ENCODE measurements at places on chromosomes 16 and 17. TPM values are rescaled to one million over a fixed set of nuclear protein-coding genes. Genes with fewer than 3 reads are reported as not detected.

The TERB1 gene
- total RNA-seq, result not detected

The FNDC8 gene
- total RNA-seq, result not detected

DNA sequence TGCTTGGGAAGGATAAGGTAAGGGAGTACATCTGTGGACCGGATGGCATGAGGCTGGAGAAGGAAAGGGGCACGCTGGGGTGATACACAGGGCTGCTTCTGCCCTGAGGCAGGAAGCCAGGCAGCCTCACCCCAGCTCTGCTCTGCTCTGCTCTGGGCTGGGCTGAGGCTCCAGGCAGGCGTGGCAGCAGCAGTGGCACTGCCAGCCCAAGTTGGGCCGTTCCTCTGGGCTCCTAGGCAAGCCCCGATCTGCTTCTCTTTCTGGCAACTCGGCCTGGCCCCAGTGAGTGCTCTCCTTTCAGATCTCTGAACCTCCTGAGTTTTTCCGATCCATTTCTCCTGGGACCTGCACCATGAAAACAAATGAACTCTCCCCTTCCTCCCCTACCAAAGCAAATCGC, 44.9 kb downstream of the VAC14 start:
- peaks cover 11% of the 10 kb centered on the region for H3K36me3 ChIP-seq
- H3K27ac ChIP-seq, result no peak overlapping the region
- no peak overlapping the region for H3K4me3 ChIP-seq
- H3K4me1 ChIP-seq, result peaks cover 2% of the 10 kb centered on the region
- DNase-seq, result no peak

- no peaks in the 10 kb centered on the region for H3K27me3 ChIP-seq
- DNase-seq, result no peak
- no peak overlapping the region for H3K4me3 ChIP-seq
Measured at GRCh38 chr17:50661795-50662391, 27.2 kb downstream of the ABCC3 start.

- no peak for DNase-seq
- no peak overlapping the region for H3K4me3 ChIP-seq
- H3K27ac ChIP-seq, result no peak overlapping the region
- no peaks in the 10 kb centered on the region for H3K36me3 ChIP-seq
Measured at GRCh38 chr17:6109536-6109935, 39.4 kb downstream of the WSCD1 start.

GRCh38 chr16:20899477-20900298, 470 bp downstream of the DCUN1D3 start:
- peak overlapping the region; percentile 91 for H3K27ac ChIP-seq
- peaks cover 59% of the 10 kb centered on the region for H3K4me1 ChIP-seq
- DNase-seq, result no peak
- H3K36me3 ChIP-seq, result peaks cover 35% of the 10 kb centered on the region
- no peaks in the 10 kb centered on the region for H3K27me3 ChIP-seq

- peaks cover 40% of the 10 kb centered on the region for H3K36me3 ChIP-seq
- no peak overlapping the region for H3K4me3 ChIP-seq
- no peak for DNase-seq
- H3K27me3 ChIP-seq, result no peaks in the 10 kb centered on the region
- H3K27ac ChIP-seq, result no peak overlapping the region
Measured at GRCh38 chr17:18910881-18911280, 41.1 kb upstream of the SLC5A10 start.

The SLFN13 gene
- 22.1 TPM for total RNA-seq

DNA sequence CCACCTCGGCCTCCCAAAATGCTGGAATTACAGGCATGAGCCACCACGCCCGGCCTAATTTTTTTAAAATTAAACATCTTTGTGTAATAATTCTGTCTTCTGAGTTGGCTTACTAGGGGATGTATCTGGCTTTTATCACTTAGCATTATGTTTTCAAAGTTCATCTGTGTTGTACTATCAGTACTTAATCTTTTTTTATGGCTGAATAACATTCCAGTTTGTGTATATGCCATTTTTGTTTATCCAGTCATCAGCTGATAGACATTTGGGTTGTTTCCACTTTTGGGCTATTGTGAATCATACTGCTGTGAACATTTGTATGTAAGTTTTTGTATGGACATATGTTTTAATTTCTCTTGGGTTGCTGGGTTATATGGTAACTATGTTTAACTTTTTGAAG, 69.0 kb downstream of the CHD9 start:
- peaks cover 2% of the 10 kb centered on the region for H3K4me1 ChIP-seq
- no peak for DNase-seq
- H3K36me3 ChIP-seq, result peaks cover 6% of the 10 kb centered on the region
- H3K4me3 ChIP-seq, result no peak overlapping the region
- H3K27ac ChIP-seq, result no peak overlapping the region

GRCh38 chr16:346587-346986, 5.9 kb downstream of the AXIN1 start:
- no peak overlapping the region for H3K27ac ChIP-seq
- H3K36me3 ChIP-seq, result peaks cover 26% of the 10 kb centered on the region
- DNase-seq, result no peak
- peaks cover 66% of the 10 kb centered on the region for H3K4me1 ChIP-seq
- no peaks in the 10 kb centered on the region for H3K27me3 ChIP-seq

The COX10 gene
- 29.6 TPM for total RNA-seq

DNA sequence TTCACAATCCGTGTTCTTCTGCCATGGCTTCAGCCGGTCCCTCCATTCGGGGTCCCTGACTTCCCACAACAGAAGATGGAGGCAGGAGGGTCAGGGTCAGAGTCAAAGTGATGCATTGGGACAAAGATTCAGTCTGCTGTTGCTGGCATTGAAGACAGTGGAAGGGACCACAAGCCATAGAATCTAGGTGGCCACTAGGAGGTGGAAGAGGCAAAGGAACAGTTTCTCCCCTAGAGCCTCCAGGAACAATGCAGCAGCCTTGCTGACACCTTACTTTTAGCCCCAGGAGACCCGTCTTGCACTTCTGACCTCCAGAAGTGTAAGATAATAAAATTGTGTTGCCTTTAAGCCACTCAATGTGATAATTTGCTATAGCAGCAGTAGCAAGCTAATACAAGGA, 55.9 kb downstream of the MFSD11 start:
- DNase-seq, result no peak
- peaks cover 13% of the 10 kb centered on the region for H3K4me1 ChIP-seq
- H3K27me3 ChIP-seq, result no peaks in the 10 kb centered on the region
- H3K27ac ChIP-seq, result no peak overlapping the region
- peaks cover 5% of the 10 kb centered on the region for H3K36me3 ChIP-seq
- H3K4me3 ChIP-seq, result no peak overlapping the region

DNA sequence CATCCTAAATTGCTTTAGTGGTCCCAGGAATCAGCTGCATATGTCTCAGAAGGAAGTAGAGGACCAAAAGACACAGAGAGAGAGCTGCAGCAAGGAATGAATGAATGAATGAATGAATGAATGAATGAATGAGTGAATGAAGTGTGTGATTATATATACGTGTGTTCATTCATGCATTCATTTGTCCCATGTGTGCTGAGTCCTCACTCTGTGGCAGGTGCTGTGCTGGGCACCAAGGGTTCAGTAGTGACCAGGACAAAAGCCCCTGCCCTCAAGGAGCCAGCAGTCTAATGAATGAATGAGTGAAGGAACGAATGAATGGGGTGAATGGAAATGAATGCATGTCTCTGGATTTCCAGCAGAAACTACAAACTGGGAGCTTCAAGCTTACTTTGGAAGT, 9.4 kb downstream of the CNGB1 start:
- H3K27ac ChIP-seq, result no peak overlapping the region
- H3K4me3 ChIP-seq, result no peak overlapping the region
- no peaks in the 10 kb centered on the region for H3K36me3 ChIP-seq
- no peak for DNase-seq

GRCh38 chr17:13346081-13346533, 255.6 kb downstream of the HS3ST3A1 start:
- no peak overlapping the region for H3K27ac ChIP-seq
- no peaks in the 10 kb centered on the region for H3K36me3 ChIP-seq
- no peak for DNase-seq
- H3K4me1 ChIP-seq, result peaks cover 5% of the 10 kb centered on the region
- H3K4me3 ChIP-seq, result no peak overlapping the region
- H3K27me3 ChIP-seq, result peaks cover 13% of the 10 kb centered on the region

- H3K27ac ChIP-seq, result peak overlapping the region; percentile 96
- no peak for DNase-seq
- peaks cover 34% of the 10 kb centered on the region for H3K36me3 ChIP-seq
Measured at GRCh38 chr16:27273330-27273669, 4.7 kb upstream of the NSMCE1 start.

The SEZ6 gene
- total RNA-seq, result not detected

The MYCBPAP gene
- 0.56 TPM for total RNA-seq

The SPNS2 gene
- 0.20 TPM for total RNA-seq

The SYCE1L gene
- total RNA-seq, result 6.9 TPM

GRCh38 chr16:66616592-66616991, 12.1 kb downstream of the CMTM3 start:
- no peak overlapping the region for H3K4me3 ChIP-seq
- H3K36me3 ChIP-seq, result no peaks in the 10 kb centered on the region
- H3K27ac ChIP-seq, result no peak overlapping the region
- H3K4me1 ChIP-seq, result peaks cover 5% of the 10 kb centered on the region

- H3K36me3 ChIP-seq, result no peaks in the 10 kb centered on the region
- H3K27ac ChIP-seq, result no peak overlapping the region
- H3K27me3 ChIP-seq, result no peaks in the 10 kb centered on the region
- no peaks in the 10 kb centered on the region for H3K4me1 ChIP-seq
- no peak overlapping the region for H3K4me3 ChIP-seq
- no peak for DNase-seq
Measured at GRCh38 chr16:65196420-65197075, 74.7 kb upstream of the CDH11 start.

GRCh38 chr17:72651988-72652387, 440.5 kb downstream of the SLC39A11 start:
- H3K36me3 ChIP-seq, result peaks cover 6% of the 10 kb centered on the region
- no peaks in the 10 kb centered on the region for H3K4me1 ChIP-seq
- no peak overlapping the region for H3K4me3 ChIP-seq

The CNTD1 gene
- not detected for total RNA-seq

The EXOC3L1 gene
- total RNA-seq, result 0.19 TPM

DNA sequence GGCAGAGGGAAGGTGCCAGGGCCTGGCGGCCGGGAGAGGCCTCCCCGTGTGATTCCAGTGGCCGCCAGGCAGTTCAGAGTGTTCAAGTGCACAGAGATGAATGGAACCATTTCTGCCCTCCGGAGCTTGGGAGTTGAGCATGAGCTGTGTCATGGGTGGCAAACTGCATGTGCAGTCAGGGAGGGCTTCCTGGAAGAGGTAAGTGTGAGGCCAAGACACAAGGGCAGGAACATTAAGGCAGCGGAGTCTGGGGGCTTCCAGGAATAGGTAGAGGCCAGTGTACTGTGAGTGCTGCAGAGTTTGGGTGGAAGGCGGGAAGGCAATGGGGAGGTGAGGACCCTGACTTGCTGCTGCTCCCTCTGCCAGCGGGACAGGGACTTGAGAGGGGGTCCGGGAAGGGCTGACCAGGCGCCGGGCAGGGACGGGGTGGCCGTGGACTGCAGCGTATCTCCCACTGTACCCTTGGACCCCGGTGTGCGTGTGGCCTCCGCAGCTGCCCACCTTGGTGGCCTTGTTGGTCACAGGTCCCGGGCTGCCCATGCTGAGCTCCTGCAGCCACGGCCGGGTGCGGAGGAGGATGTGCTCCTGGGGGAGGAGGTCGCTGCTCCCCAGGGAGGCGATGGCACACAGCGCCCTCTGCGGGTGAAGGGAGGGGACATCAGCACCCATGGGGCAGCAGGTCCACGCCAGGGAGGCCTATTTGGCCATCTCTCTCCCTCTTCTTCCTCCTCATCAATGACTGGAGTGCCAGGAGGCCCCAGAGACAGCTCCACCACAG, 7.5 kb upstream of the CEP131 start:
- no peak for DNase-seq
- H3K4me1 ChIP-seq, result peaks cover 5% of the 10 kb centered on the region
- H3K4me3 ChIP-seq, result no peak overlapping the region
- no peak overlapping the region for H3K27ac ChIP-seq
- H3K36me3 ChIP-seq, result peaks cover 6% of the 10 kb centered on the region

DNA sequence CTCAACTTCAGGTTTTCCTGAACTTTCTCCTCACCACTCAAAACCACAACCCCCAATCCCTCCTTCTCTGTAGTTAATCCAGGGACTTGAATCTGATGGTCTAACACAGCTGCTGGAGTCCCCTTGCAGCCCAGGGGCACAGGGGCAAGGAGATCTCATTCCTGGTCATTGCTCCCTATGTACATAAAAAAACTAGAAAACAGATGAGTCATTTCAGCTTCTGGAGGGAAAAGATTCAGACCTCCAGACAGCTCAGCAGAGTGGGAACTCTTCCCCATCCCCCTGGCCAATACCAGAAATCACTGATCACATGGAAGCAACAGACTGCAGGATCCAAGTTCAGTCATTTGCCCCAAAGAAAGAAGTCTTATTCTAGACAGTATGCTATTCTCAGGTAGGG, 62.1 kb downstream of the DYNLRB2 start:
- DNase-seq, result no peak
- peaks cover 21% of the 10 kb centered on the region for H3K36me3 ChIP-seq
- H3K4me3 ChIP-seq, result no peak overlapping the region
- peaks cover 18% of the 10 kb centered on the region for H3K4me1 ChIP-seq
- H3K27me3 ChIP-seq, result no peaks in the 10 kb centered on the region
- no peak overlapping the region for H3K27ac ChIP-seq

DNA sequence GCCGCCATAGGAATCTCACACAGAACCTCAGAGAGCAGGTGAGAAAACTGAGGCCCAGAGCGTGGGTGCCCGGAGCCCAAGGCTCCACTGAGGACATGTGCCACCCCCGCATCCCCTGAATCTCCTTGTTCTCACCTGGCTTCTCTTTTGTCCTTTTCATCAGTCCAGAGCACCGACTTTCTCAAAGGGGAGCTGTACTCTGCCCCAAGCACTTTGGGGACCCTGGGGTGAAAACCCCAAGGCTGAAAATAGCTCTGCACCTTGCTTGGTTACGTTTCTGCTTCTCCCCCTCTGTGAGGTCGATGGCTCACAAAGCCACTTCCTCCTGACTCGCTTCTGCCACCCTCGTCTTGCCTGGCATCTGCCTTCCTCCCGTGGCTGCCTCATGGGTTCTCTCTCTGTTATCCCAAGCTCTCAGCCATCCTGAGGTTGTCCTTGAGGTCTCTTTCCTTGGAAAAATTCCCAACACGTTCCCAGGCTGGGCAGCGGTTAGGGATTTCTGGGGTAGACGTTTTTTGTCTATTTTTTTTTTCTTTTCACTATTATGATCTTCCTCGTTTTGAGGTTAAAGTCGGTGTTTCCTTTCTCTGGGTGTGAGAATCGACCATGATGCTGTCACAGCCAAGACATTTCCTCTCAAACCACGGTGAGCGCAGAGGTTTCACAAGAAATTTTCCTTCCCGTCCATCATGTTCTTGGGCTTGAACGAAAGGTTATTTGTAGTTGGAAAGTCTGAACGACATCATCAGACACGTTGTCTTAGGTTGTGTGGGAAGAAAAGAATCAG, 37.2 kb downstream of the IRF8 start:
- H3K4me1 ChIP-seq, result peaks cover 77% of the 10 kb centered on the region
- H3K27me3 ChIP-seq, result no peaks in the 10 kb centered on the region
- H3K36me3 ChIP-seq, result peaks cover 32% of the 10 kb centered on the region
- peak; percentile 84 for DNase-seq
- H3K27ac ChIP-seq, result peak overlapping the region; percentile 99

DNA sequence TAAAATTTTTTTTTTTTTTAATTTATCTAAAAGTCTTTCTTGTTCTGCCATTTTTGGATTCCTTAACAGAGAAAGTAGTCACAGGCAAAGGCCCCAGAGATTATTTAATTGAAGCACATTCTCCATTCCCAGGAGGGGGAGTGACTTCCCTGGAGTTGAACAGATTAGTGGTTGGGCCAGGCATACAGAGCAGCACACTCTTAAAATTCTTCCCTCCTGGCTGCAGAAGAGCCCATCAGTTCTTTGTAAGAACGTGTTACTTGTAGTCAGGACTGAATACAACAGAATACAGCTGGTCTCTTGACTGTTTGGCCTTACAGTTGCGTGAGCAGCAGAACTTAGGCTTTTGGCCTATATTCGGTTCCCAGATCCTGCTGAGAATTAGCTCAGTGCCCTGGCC, 1.8 kb downstream of the ALKBH5 start:
- peak overlapping the region; percentile 98 for H3K4me3 ChIP-seq
- H3K27ac ChIP-seq, result no peak overlapping the region
- peaks cover 60% of the 10 kb centered on the region for H3K4me1 ChIP-seq
